ENCODE measurements at places on chromosomes 11 and 22.

DNA sequence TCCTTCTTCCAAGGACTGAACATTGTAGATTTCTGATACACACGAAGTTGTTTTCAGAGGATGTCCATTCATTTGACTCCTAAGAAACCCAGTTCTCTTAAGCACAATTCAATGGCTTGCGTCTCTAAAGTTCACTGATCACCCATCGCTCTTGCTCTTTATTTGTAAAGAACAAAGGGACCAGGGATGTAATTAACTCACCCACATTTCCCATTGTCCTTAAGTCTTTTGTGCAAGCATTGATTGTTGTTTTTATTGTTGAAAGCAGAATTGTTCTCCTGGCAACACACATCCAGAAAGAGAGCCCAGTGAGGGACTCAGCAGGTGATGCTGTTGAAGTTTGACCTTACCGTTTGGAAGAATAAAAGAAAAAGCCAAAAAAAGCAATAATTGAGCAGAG lies 59.2 kb downstream of the SPON1 start:
- no peak for DNase-seq

- DNase-seq = no peak
Measured at GRCh38 chr11:120517801-120518291, 6.3 kb downstream of the GRIK4 start.

- DNase-seq = no peak
Measured at GRCh38 chr22:20998411-20999336, 3.2 kb downstream of the THAP7 start.

GRCh38 chr11:77140231-77140851 lies 12.3 kb downstream of the MYO7A start:
- DNase-seq = no peak

- no peak for DNase-seq
Measured at GRCh38 chr11:47387944-47388696, 9.8 kb upstream of the SPI1 start.

GRCh38 chr11:70328556-70328955 lies 58.1 kb downstream of the PPFIA1 start:
- DNase-seq = no peak

- DNase-seq = no peak
Measured at GRCh38 chr11:17421781-17422180, 33.3 kb upstream of the KCNJ11 start.

- DNase-seq = no peak
Measured at GRCh38 chr11:128981254-128981653, 38.6 kb upstream of the TP53AIP1 start.

GRCh38 chr11:30914143-30914762 lies 328.1 kb upstream of the MPPED2 start:
- DNase-seq = peak; percentile 52

- no peak for DNase-seq
Measured at GRCh38 chr11:1453611-1454034, 33.0 kb downstream of the MOB2 start.

DNA sequence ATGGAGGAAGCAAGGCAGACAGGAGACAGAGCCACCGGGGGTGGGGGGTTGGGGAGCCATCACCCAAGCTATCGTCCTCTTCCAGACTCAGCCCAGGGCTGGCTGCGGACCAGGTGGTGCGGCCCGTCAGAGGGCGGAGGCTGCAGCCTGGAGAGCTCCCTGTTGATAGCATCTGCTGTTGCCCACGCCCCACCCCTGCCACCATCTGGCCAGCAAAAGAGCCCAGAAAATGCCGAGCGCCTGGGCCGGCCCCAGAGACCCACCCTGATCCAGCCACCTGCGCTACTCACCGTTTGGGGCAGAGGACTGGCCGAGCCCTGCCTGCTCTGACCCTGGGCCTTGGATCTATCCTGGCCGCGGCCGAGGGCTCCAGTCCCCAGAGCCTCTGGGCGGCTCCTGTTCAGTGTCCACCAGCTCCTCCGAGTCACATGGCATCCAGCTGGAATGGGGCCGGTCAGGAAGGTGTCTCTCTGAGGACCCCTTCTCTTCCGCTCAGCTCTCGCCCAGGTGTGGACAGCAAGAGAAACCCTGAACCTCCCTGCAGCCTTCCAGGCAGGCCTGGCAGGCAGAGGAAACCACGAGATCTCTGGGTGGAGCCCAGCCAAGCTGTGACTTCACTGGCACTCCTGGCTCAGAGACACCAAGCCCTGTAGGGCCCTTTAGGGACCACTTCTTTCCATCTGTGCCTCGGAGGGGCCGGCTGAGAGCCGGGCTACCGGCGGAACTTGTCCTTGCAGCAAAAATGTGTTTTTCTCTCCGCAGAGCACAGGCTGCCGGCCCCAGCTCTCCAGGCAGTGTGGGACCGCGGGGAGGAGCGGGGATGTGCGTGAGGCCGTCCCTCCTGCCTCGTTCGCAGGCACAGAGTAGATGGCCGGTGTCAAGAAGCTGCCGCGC lies at the start of gene MRGPRE:
MRGPRE (minus strand) TSS at position 567 of the 894 bp plus-strand sequence. CDS start 3,618 bp downstream, outside the sequence.
- no peak for DNase-seq

DNA sequence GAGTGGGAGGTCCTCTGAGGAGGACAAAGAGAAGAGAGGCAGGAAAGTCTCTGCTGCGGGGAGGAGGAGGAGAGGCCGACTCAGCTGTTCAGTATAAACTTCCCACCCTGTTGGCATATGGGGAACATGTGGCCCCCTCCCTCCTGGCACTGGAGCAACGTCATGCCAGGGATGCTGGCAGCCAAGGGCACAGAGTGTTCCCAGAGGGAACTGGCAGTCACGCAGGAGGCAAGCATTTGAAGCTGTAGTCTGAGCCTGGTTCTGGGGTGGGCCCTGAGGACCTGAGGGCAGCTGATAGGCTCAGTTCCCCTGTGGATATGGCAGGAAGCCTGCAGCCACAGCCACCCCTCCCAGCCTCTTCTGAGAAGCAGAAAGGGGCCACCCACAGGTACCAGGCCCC lies 67.1 kb upstream of the TSPAN18 start:
- no peak for DNase-seq

DNA sequence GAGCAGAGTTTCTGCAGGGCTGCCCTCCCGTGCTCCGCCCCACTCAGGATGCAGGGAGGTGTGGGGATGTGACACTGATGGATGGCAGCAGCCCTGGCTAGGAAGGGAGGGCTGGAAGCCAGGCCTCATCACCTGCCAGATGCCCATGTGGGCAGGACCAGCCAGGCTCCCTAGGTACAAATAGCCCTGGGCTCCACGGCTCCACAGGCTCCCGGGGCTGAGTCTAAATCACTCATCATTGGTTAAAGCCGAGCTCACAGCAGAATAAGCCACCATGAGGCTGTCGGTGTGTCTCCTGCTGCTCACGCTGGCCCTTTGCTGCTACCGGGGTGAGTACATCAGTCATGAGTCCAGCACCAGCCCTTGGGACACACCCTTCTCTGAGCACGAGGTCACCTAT lies at the start of gene SCGB1D1:
SCGB1D1 (plus strand) TSS at position 206 of the 400 bp plus-strand sequence; CDS start at position 275, 69 bp downstream.
- DNase-seq = no peak

DNA sequence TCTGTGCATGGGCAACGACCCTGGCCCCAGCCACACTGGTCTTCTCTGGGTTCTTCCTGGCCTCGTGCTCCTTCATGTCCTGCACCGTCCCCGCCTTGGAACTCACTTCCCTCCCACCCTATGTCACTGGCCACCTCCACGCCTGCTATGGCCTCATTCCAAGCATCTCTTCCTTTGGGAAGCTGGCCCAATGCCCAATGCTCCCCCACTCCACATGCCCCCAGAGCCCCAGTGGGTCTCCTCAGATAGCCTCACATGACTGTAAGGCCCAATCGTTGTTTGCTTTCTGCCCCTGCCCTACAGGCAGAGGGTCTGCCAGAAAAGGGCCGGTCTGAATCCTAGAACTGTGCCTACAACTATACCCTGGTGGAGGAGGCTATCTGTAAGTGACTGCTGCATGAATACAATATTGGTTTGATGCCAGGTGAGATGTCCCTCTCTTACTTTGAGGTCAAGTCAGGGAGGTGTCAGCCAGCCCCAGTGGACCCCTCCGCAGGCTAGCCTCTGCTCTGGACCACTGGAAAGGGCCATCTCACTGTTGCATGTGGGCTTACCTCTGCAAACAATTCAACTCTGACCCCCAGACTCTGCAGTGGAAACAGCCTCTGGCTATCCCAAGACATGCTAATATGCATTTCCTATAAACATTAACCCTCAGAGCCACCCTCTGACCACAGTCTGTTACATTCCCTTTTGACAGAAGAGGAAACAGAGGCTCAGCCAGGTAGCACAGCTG lies 2.1 kb upstream of the GNAZ start:
- no peak for DNase-seq

- DNase-seq = no peak
Measured at GRCh38 chr11:64057890-64058289, 22.2 kb downstream of the FLRT1 start.

DNA sequence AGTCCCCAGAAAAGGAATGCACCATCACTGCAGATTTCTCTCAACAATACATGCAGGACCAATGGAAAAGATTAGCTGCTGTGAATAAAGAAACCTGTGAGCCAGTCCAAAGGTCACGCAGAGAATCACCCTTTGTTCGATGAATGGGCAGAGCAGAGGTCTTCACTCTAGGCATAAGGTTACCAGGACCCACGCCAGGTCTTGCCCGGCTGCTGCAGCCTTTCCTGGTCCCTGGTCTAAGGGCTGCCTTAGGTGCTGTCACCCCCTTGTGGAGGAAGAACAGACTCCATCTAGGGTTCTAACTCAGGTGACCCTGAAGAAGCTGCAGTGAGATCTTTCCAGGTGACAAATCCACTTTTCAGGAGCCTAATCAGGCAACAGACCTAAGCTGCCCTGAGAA lies 29.0 kb upstream of the NAP1L4 start:
- DNase-seq = no peak

DNA sequence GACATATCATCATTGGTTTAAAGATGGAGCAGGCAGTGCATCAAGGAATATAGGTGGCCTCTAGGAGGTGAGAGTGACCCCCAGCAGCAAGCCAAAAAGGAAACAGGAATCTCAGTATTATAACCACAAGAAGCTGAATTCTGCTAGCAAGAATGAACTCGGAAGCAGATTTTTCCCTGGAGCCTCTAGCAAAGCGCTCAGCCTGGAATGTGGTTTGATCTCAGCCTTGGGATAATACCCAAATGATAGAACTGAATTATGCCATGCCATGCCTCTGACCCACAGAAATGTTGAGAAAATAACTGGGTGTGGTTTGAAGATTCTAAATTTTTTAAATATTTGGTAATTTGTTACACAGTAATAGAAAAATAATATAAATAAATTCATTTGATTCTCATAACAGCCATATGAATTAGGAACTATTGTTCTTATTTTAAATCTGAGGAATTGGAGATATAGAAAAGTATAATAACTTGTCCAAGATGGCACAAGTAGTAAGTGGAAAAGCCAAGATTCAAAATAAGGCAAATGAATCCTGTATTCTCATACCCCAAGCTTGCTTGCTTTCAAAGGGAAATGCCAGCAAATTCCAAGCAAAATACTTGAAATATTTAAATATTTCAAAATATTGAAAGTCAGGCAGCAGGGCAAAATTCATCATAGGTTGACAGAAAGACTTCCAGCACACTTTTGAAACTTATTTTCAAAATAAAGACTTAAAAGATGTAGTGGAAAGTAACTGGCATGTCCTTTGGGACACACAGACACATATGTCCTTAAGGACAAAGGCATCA lies 567.4 kb downstream of the KCNA4 start:
- DNase-seq = no peak

GRCh38 chr11:11787305-11788062 lies 54.3 kb upstream of the USP47 start:
- DNase-seq = peak; percentile 52

GRCh38 chr11:66080055-66080817 lies 10.2 kb downstream of the PACS1 start:
- DNase-seq = no peak

GRCh38 chr11:45805305-45806071 lies 539 bp downstream of the SLC35C1 start:
- DNase-seq = peak; percentile 58

GRCh38 chr22:28833276-28833923 lies 33.0 kb upstream of the XBP1 start:
- no peak for DNase-seq

Data from kidney capillary endothelial cell (primary cell).